ENCODE measurements at places on chromosomes 1 and 21. TPM values are rescaled to one million over a fixed set of nuclear protein-coding genes. Genes with fewer than 3 reads are reported as not detected.

Gene NHLH1
- 0.12 TPM for total RNA-seq

Gene PPIAL4G
- not detected for total RNA-seq

Gene CR1L
- total RNA-seq: not detected

Gene PITHD1
- total RNA-seq: 39.7 TPM

Gene RIMS3
- 1.4 TPM for total RNA-seq

Gene FMO3
- total RNA-seq: 1.5 TPM

Gene SPATA45
- not detected for total RNA-seq

Gene IL22RA1
- not detected for total RNA-seq

Gene PGD
- total RNA-seq: 39.8 TPM

Gene PARP1
- 127 TPM for total RNA-seq

Gene CD1D
- total RNA-seq: 2.4 TPM

Gene PIAS3
- total RNA-seq: 15.1 TPM

Gene CD5L
- total RNA-seq: 1.7 TPM

Gene CD46
- total RNA-seq: 84.0 TPM

Gene CD244
- 1.5 TPM for total RNA-seq

Gene GPR25
- total RNA-seq: not detected

Gene DIO1
- total RNA-seq: not detected

Gene FBLIM1
- total RNA-seq: 61.1 TPM

Gene TMPRSS2
- total RNA-seq: not detected

Gene BTG3
- 6.0 TPM for total RNA-seq

Gene C1orf226
- total RNA-seq: 2.0 TPM

Gene AADACL4
- total RNA-seq: not detected

Gene LHX8
- not detected for total RNA-seq

Gene GPR52
- 1.9 TPM for total RNA-seq

Gene TRIM63
- 277 TPM for total RNA-seq

All from heart right ventricle (tissue), 16 donors.